Epithelial cell of esophagus (primary cell): ENCODE measurements at places on chromosomes 1 and 21.

DNA sequence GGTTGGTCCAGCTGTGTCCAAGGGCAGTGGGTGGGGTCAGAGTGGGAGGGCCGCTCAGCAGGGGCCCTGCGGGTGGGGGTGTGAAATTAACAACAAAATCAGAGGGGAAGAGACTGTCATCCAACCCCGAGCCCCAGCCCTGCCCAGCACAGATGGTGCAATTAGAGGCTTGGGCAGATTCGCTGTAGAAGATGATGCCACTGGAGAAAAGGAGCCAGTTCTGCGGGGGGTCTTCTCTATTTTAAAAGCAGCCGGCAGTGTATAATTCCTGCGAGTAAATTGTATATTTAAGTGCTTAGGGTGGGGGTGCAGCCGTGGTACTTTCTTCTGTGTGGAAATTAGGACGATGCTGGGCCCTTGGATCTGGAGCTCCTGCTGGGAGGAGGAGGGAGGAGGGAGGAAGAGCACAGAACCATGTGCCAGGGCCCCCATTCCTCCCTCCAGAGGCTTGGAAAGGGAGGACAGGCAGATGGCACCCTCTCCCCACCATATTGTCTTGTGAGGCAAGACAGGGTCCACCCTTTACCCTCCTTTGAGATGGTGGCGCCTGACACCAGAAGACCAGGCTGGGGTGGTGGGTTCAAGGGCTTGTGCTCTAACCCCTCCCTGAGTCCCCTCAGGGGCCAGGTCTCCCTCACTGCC is 89.2 kb downstream of the ACTL8 start:
- DNase-seq = no peak

- peak; percentile 88 for DNase-seq
Measured at GRCh38 chr1:151267760-151268159, 13.2 kb downstream of the PSMD4 start.

- DNase-seq = no peak
Measured at GRCh38 chr1:85166351-85166750, 34.5 kb downstream of the SYDE2 start.

GRCh38 chr1:228781161-228781808 is 46.0 kb downstream of the RHOU start:
- DNase-seq = no peak
